HuH-7.5 (cell line): ENCODE measurements at places on chromosomes 16 and 17.
A peak's percentile ranks its signal among the peaks of the same experiment; 100 is the strongest.

DNA sequence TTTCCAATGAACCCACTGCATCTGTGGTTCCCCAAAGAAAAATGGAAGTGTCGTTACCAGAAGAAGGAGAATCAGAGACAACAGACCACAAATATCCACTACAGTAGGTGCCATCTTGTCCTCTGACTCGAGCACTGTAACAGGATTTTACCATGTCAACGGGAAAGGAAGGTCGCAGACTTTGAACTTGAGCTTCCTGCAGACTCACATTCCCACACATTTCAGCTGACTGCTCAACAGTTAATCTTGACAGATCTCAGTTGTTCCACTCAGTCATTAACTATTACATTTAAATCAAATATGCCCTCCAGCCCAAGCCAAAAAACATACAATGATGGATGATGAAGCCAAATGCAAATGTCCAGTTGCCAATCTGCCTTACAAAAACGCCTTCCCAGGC is 37.0 kb downstream of the GAS7 start:
- no peak for DNase-seq

DNA sequence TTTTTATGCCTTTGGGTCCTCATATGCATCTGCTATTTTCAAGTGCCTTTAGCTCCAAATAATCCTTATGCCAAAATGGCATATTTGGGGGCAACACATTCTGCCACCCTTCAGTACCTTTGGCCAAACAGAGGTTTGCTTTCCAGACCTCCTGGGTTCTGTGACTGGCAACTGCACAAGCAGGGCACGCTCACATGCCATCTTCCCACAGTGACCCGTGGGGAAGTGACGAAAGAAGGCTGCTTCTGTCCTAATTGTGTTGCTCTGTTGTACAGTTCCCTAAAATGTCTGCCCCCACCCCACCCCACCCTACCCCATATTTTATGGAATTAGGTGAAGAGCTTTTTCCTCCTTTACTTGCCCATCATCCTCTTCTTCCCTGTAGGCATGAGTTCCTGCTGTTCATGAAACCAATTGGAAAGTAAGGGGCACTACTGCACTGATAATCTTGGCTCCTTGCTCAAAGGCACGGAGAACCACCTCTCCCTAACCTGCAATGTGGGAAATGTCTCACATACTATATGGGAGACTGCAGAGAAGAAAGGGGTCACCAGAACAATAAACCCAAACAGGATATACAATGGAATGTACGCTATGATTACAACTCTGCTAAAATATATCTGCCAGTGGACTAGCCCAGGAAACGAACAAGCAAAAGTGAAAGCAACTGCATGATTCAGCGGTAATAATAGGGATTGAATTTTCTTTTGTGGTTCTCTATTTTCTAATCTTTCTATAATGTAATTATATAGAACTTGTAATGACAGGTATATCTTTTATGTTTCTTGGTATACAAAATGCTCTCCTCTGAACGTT is 3.3 kb upstream of the SLFN12L start:
- DNase-seq: no peak

DNA sequence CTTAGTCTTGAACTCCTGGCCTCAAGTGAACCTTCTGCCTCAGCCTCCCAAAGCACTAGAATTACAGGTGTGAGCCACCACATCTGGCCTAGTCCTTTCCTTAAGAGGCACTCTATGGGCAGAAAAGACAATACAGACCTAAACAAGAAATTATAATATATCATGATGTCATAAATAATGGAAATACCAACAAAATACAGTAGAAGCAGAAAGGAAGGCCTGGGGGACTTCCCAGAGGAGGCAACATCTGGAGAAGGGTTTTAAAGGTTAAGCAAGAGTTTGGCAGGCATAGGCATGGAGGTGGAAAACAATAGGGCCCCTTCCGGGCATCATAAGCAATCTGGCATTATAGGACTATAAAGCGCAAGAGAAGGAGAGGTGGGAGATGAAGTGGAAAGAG is 24.9 kb upstream of the GNA13 start:
- no peak for DNase-seq

DNA sequence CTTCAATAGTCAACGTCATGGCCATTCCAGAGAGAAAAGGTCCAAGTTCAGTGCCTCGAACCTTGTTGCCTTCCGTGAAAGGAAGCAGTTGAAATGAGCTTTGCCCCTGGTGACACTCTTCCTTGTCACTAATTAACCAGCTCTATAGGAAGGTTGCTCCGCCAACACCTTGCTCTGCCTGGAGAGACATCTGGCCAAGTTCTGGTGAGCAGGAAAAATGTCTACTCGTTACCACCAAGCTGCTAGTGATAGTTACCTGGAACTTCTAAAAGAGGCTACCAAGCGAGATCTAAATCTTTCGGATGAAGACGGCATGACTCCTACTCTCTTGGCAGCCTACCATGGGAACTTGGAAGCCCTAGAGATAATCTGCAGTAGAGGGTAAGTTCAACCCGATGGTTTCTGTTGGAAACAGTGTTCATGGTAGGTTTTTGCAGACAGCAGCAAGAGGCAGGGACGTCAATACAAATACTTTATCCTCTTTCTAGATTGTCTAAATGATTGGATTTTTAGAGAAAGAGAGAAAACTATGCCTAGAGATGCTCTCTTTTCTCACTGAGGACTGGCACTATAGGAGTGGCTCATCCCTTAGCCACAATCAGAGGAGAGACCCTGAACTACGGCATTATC is at the start of gene ANKS4B:
TSS of gene ANKS4B (plus strand) at position 179 of the 630 bp plus-strand sequence. CDS start at position 218, 39 bp downstream.
- DNase-seq: peak; percentile 19

DNA sequence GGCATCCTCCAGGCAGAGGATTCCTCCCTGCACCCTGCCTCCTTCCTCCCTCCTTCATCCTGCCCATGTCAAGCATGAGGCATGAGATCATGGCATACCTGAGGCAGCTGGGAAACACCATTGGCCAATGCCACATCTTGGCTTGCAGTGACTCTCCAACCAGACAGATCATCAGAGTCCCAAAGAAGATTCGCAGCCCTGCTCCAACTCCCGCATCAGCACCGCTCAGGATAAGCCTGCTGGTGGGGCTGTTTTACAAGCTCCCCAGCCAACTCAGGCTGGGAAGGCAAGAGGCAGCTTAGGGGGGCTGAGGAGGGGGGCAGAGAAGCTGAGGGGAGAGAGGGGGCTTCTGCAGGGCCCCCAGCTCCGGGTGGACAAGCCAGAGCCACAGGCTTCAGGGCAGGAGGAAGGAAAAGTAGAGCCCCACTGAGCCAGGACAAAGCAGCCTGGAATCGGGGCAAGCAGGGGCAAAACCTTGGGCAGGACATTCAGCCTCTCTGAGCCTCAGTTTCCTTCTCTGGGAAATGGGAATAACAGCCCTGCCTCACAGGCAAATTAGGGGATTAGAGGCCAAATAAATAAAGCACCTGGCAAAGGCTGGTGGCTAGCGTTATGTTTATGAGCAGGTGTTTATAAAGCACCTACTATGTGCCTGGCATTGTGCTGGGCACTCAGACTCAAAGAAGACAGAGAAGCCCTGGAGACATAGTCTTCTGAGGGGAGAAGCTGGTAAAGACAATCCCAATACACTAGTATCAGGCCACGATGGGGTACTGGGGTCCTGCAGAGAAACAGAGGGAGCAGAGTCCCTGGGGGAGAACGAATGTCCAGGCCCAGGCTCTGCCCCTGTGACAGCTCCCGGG is 88.1 kb downstream of the GOSR1 start:
- DNase-seq: no peak

GRCh38 chr16:27254262-27254811 is 14.2 kb downstream of the NSMCE1 start:
- DNase-seq: no peak

DNA sequence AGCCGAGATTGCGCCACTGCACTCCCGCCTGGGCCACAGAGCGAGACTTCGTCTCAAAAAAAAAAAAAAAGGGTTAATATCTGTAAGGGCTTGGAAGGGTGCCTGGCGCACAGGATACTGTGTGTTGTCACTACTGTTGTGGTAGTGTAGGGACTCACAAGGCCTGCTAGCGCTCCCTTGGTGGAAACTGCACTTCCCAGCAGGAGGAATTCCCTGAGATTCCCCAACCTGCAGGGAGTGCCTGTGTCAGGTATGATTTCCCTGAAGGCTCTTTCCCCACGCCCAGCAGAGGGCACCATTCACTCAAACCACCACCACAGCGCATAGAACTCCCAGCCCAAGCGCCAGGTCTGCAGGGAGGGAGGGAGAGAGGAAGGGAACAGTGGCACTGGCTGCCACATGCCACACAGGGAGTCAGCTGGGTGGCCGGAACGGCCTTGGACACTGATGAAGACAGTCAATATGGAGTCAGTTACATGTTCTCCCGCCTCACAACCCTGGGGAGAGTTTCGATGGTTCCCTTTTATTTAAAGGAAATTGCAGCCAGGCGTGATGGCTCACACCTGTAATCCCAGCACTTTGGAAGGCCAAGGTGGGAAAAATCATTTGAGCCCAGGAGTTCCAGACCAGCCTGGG is 32.7 kb upstream of the CDH1 start:
- DNase-seq: peak; percentile 92

- peak; percentile 25 for DNase-seq
These were observed 30.4 kb downstream of the CFDP1 start for GRCh38 chr16:75402821-75403475.

GRCh38 chr17:50272711-50273653 is 1.3 kb upstream of the TMEM92 start:
- peak; percentile 75 for DNase-seq

DNA sequence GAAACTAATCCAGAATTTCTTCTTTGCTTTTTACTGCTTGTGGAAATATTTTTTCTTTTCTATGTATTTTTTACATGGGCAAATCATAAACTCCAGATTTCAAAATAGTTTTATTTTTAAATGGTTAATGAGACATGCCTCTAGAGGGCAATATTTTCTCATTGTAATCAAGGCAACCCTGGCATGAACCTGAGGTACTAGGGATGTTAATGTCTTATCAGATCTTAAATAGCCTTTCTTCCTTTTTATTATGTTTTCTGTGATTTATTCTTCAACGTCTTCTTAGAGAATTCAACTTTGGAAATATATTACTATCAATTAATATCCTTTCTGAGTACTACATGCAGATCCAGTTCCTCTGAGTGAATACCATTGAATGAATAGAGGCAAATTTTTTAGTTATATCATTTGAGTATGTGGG is 324.7 kb downstream of the BCAS3 start:
- peak; percentile 10 for DNase-seq

DNA sequence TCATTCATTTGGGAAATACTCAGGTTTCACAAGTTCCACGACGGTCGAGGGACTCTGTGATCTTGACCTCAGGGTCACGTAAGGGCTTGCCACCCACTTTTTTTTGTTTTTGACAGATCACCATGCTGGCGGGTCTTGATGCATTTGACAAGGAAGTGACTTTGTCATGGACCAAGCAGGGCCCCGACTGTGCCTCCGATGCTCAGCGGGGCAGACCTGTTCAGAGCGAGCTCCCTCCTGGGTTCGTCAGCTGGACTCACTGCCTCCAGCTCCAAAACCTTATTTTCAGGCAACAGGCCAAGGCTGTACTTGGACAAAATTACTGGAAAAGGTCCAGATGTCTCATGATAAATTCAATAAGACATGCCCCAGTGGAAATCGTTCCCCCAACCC is 9.0 kb upstream of the CLEC18A start:
- DNase-seq: no peak

DNA sequence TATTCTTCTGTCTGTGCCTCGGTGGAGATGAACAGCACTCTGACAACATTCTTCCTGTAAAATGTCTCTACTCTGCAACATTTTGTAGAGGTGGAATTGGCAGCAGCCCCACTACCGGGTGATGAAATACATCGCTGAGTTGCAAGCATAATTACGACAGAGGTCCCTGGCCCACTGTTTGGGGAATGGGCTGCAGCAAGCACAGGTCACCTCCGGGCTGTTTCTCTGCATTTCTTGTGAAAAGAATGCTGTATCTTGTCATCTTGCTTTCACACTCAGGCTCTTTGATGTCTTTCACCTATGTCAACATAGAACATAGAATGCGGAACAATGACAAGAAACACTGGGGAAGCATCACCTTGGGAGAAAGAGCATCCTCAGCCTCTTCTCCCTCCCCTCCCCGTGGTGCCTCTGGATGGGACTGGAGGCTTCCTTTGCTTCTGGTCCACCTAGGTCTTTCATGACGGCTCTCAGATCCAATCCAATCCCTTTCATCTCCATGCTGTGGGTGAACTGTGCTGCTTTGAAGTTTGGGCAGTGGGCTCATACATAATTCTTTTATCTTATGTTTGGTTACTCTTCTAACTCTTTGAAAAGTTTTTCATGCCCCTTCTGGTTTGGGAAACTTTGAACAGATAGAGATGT is 265.0 kb downstream of the PHKB start:
- no peak for DNase-seq

DNA sequence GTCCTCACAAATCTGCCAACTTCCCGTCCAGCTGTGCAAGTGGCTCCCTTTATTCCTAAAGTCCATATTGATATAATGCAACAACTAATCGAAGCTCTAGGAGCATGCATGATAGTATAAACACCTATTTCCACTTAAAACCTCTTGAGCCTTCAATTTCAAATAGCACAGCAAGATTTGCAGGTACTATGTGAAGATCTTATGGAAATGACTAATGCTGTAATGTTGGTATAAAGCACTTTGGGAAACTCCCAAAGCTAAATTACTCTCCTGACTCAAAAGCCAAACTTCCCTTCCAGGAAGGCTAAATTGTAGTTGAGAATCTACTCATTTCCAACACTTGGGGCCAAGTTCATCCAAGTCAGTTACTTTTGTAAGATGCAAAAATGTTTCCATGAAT is 287.6 kb upstream of the CDH11 start:
- no peak for DNase-seq

DNA sequence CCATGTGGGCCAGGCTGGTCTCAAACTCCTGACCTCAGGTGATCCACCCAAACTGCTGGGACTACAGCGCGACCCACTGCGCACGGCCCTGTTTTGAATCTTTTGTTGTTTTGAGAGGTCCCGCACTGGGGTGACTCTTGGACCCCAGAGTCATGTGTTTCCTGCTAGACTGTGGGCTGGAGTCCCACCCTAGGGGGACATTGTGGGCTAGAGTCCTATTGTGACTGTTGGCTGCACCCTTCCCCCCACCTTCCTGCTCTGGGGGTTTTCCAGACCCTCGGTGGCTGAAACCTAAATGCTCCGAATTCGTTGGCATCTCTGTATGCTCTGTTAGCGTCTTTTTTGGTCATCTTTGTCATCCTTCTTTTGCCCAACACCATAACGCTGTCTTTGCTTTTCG is 16.0 kb downstream of the NUPR1 start:
- no peak for DNase-seq

DNA sequence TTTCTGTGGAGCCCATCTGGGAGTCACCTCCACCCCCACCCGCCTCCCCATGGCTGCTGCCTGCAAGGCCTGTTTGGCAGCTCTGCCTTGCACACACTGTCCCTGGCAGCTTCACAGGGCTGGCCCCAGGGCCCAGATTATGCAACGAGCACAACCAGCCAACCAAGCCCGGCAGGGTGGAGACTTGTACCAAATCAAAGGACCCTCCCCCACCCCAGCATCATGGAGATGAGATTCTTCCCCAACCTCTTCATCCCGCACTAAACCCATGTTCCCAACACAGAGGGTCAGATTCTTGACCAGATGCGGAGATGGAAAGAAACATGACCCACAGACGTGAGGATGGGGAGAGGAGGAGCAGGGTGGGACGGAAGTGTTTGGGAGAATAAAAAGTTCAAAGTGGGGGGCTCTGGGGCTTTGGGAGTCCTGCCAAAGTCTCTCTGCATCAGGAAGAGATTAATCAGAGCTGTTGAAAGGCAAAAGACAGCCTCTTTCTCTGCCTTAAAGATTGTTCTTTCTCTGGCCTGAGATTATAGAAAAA is 3.8 kb downstream of the SMARCD2 start:
- DNase-seq: peak; percentile 42

GRCh38 chr17:55391244-55391757 is 30.3 kb downstream of the MMD start:
- DNase-seq: no peak

- no peak for DNase-seq
These were observed 15.9 kb downstream of the KPNB1 start for GRCh38 chr17:47665655-47666054.
